ENCODE measurements at places on chromosomes 7 and 10. TPM values are rescaled to one million over a fixed set of nuclear protein-coding genes. Genes with fewer than 3 reads are reported as not detected.

- DNase-seq = no peak
- no peak overlapping the region for H3K27ac ChIP-seq
- no peaks in the 10 kb centered on the region for H3K36me3 ChIP-seq
- peak overlapping the region; percentile 98 for H3K4me3 ChIP-seq
Measured at GRCh38 chr10:50740293-50740648, 535 bp downstream of the ASAH2B start.

GRCh38 chr10:126736727-126737126 lies 66.2 kb upstream of the C10orf90 start:
- H3K4me1 ChIP-seq = no peaks in the 10 kb centered on the region
- H3K36me3 ChIP-seq = no peaks in the 10 kb centered on the region
- no peak for DNase-seq

DNA sequence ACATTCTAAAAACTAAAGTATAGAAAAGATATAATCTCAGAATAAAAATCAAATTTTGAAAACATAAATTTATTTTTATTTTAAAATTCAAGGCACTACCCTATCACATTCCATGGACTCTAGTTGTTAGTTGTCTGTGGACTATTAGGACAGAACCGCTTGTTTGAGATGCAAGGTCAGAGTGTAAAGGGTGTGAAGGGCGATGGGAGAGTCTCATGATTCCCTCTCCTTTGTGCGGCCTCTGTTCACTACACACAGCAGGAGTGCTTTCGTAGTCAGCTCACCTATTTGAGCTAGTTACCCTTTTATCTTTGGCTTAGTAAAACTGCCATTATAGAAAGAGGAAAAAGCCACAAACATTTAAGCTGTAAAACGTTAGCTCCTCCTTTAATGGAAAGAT lies 189.8 kb upstream of the TEX47 start:
- H3K27ac ChIP-seq = no peak overlapping the region
- H3K36me3 ChIP-seq = no peaks in the 10 kb centered on the region
- H3K27me3 ChIP-seq = no peaks in the 10 kb centered on the region
- H3K4me3 ChIP-seq = no peak overlapping the region

DNA sequence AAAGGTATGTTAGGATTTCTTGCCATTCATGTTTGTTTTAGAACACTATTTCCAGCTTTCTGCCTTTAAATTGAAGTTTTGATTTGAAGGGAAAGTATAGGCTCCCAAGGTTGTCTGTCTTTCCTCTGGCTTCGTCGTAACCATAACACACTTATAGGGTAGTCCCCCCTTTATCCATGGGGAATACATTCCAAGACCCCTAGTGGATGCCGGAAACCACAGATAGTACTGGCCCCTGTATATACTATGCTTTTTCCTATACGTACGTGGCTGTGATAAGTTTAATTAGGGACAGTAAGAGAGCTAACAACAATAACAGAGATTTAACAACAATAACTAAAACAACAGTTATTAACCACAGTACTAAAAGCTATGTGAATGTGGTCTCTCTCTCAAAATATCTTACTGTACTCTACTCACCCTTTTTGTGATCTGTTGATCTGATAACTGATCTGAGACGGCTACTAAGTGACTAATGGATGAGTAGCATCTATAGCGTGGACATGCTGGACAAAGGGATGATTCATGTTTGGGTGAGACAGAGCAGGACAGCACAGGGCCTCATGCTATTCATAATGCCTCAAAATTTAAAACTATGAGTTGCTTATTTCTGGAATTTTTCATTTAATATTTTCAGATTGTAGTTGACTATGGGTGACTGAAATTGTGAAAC lies 273.1 kb downstream of the AUTS2 start:
- H3K4me3 ChIP-seq = no peak overlapping the region
- no peaks in the 10 kb centered on the region for H3K4me1 ChIP-seq
- DNase-seq = no peak
- no peak overlapping the region for H3K27ac ChIP-seq
- H3K36me3 ChIP-seq = no peaks in the 10 kb centered on the region
- H3K27me3 ChIP-seq = no peaks in the 10 kb centered on the region

DNA sequence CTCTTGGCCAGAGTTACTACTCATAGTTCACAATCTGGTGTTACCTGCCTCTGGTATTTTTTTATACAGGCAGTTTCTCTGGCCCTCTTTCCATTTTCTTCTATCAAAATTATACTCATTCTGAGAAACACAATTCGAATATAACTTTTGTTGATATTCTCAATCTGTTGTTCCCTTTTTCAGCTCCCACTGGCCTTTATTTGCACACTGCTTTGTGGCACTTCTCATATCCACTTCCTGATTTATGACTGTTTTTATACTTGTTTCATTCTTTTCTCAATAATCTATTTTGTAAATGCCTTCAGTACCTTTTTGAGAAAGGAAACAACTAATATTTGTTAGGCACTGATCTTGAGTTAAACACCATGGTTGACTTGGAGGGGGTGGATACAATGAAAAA lies 93.8 kb upstream of the HDAC9 start:
- no peak overlapping the region for H3K4me3 ChIP-seq
- no peak overlapping the region for H3K27ac ChIP-seq
- peaks cover 12% of the 10 kb centered on the region for H3K4me1 ChIP-seq
- no peak for DNase-seq
- no peaks in the 10 kb centered on the region for H3K36me3 ChIP-seq
- no peaks in the 10 kb centered on the region for H3K27me3 ChIP-seq

DNA sequence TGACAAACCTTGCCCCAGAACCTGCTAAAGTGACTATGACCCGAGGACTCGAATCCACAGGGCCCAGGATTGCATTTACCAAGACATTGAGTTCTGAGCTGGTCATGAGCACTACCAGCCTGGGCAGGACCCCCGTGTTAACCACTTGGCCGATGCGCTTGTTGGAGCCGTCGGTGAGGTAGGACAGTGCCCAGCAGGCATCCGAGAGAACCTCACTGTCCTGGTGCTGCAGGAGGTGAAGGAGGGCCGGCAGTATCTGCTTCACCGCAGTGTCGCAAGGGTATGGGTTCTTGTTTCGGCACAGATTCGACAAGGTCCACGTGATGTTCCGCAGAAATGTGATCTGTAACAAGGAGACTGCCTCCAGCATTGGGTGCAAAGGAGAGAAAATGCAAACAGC lies 19.7 kb downstream of the KPNA7 start:
- no peak overlapping the region for H3K4me3 ChIP-seq
- H3K27me3 ChIP-seq = no peaks in the 10 kb centered on the region
- no peak for DNase-seq
- H3K36me3 ChIP-seq = no peaks in the 10 kb centered on the region
- no peaks in the 10 kb centered on the region for H3K4me1 ChIP-seq
- H3K27ac ChIP-seq = no peak overlapping the region

The OR9A2 gene
- not detected for total RNA-seq

The SMIM30 gene
- total RNA-seq = 32.3 TPM

- H3K4me1 ChIP-seq = peaks cover 22% of the 10 kb centered on the region
- H3K27me3 ChIP-seq = no peaks in the 10 kb centered on the region
- H3K27ac ChIP-seq = no peak overlapping the region
- H3K36me3 ChIP-seq = no peaks in the 10 kb centered on the region
- no peak for DNase-seq
Measured at GRCh38 chr7:102935450-102936115, 22.8 kb downstream of the LRRC17 start.

The TMEM236 gene
- not detected for total RNA-seq

GRCh38 chr7:75943864-75944263 lies 28.9 kb downstream of the POR start:
- no peaks in the 10 kb centered on the region for H3K27me3 ChIP-seq
- H3K4me3 ChIP-seq = no peak overlapping the region
- DNase-seq = no peak
- no peaks in the 10 kb centered on the region for H3K4me1 ChIP-seq
- peaks cover 18% of the 10 kb centered on the region for H3K36me3 ChIP-seq
- no peak overlapping the region for H3K27ac ChIP-seq

The FZD1 gene
- 0.61 TPM for total RNA-seq

The CPN1 gene
- not detected for total RNA-seq

GRCh38 chr10:124605856-124606812 lies 138.0 kb downstream of the FAM53B start:
- DNase-seq = no peak
- no peaks in the 10 kb centered on the region for H3K27me3 ChIP-seq
- H3K4me1 ChIP-seq = no peaks in the 10 kb centered on the region
- no peaks in the 10 kb centered on the region for H3K36me3 ChIP-seq
- H3K4me3 ChIP-seq = no peak overlapping the region

The ACTL6B gene
- total RNA-seq = 0.33 TPM

The ACSM6 gene
- not detected for total RNA-seq

DNA sequence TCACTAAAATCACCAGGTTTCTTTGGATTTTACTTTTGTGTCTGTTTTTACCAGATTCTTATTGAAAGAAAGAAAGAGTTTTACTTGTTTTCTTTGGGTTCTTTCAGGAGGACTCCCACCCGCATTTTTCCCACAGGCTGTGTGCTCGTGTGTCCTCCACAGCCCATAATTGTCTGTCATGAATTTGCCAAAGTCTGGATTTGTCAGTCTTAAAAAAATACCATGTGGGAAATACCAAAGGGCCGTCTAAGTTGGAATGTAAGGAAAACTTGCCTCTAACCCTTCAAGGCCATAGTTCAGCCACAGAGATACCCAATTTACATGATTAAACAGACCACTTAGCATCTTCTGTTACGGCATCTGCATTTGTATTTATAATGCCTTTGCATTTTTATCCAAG lies 41.3 kb upstream of the INHBA start:
- H3K4me3 ChIP-seq = no peak overlapping the region
- DNase-seq = no peak
- H3K4me1 ChIP-seq = peaks cover 5% of the 10 kb centered on the region
- H3K27ac ChIP-seq = no peak overlapping the region
- H3K27me3 ChIP-seq = no peaks in the 10 kb centered on the region

DNA sequence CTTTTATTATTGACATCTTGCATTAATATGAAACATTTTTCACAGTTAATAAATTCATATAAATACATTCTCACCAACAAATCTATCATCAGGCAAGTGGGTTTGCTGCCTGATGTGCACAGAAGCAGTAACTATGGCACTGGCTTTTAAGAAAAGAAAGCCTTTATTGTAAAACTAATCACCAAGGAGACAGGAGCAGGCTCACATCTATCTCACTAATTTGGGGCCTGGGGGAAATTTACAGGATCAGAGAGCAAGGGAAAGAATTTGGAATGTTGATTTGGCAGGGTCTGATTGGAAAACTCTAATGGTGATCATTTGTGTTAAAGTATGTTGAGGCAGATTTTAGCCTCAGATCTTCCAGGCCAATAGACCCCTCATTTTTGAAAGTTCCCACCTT lies 605.7 kb downstream of the POM121L12 start:
- no peaks in the 10 kb centered on the region for H3K4me1 ChIP-seq
- H3K27ac ChIP-seq = no peak overlapping the region
- peaks cover 6% of the 10 kb centered on the region for H3K36me3 ChIP-seq
- no peaks in the 10 kb centered on the region for H3K27me3 ChIP-seq
- H3K4me3 ChIP-seq = no peak overlapping the region
- DNase-seq = no peak

DNA sequence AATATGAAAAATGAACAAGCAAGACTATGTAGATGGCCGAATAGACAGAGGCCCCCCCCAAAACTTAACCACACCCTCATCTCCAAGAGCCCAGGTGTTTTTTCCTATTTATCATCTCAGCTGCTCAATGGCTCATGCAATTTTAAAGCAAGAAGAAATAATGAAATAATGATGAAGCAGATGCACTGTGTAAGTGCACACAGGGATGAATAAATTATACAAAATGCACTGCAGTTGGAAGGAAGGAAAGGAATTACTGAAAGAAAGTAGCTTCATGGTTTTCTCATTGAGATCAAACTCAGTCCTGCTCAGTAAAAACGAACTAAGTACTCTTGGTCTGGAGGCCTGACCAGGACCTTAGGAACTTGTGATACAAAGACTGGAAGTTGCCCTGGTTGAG lies 810.1 kb downstream of the NRG3 start:
- no peak for DNase-seq
- no peaks in the 10 kb centered on the region for H3K4me1 ChIP-seq
- H3K36me3 ChIP-seq = no peaks in the 10 kb centered on the region
- H3K27me3 ChIP-seq = no peaks in the 10 kb centered on the region
- no peak overlapping the region for H3K4me3 ChIP-seq

The SPDYE1 gene
- total RNA-seq = not detected

- no peak overlapping the region for H3K27ac ChIP-seq
- no peaks in the 10 kb centered on the region for H3K4me1 ChIP-seq
- H3K36me3 ChIP-seq = no peaks in the 10 kb centered on the region
- no peak overlapping the region for H3K4me3 ChIP-seq
Measured at GRCh38 chr10:112532189-112532588, 85.2 kb downstream of the VTI1A start.

DNA sequence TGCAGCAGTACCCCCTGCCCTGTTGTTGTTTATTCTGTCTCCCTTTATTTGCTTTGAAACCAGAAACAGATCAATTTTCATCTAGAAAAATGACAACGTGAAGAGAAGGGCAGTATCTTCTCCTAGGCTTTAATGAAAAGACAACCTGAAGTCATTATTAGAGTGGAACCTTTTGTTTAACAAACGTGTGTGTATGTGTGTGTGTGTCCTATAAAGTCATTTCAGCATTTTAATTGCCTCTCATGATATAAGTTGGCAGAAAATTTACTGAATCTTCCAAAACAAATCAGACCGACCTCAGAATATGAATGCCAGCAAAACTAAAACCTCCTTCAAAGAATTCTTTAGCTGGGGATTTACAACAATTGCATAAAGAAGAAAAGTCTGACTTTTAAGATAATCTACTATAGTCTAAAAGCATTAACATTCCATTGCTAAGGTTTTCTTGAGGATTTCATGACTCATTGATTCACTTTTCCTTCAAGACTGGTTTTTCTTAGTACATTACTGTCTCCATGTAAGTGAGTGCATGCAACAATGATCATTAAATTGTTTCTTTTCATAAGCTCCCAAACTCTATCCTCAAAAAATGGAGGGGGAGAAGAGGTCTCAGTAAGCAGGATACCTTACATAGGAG lies 3.2 kb downstream of the GLI3 start:
- no peaks in the 10 kb centered on the region for H3K27me3 ChIP-seq
- H3K27ac ChIP-seq = no peak overlapping the region
- peaks cover 10% of the 10 kb centered on the region for H3K4me1 ChIP-seq
- no peak for DNase-seq

The PDGFA gene
- 34.3 TPM for total RNA-seq

The EN2 gene
- total RNA-seq = 0.15 TPM

The LIPF gene
- total RNA-seq = not detected

DNA sequence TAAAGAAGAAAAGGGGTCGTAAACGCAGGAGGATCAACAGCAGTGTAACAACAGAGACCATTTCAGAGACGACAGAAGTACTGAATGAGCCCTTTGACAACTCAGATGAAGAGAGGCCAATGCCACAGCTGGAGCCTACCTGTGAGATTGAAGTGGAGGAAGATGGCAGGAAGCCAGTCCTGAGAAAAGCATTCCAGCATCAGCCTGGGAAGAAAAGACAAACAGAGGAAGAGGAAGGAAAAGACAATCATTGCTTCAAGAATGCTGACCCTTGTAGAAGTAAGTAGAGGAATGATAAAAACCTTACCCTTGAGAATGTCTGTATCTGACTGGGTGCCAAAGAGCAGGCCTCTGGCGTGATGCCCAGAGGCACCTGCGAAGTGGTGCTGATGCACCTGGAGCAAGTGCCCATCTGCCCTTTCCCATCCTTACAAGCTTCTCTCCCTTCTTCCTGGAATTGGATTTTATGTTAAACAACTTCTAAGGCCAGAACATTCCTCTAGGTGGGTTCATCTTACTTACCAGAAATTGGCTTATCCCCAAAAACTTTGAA lies 86.4 kb upstream of the SAMD8 start:
- H3K36me3 ChIP-seq = peaks cover 36% of the 10 kb centered on the region
- no peaks in the 10 kb centered on the region for H3K27me3 ChIP-seq
- no peak overlapping the region for H3K4me3 ChIP-seq

- peaks cover 17% of the 10 kb centered on the region for H3K36me3 ChIP-seq
- no peak overlapping the region for H3K4me3 ChIP-seq
- no peak for DNase-seq
- no peaks in the 10 kb centered on the region for H3K4me1 ChIP-seq
- no peaks in the 10 kb centered on the region for H3K27me3 ChIP-seq
Measured at GRCh38 chr7:73894733-73895551, 34.0 kb downstream of the TMEM270 start.

Measured in H9 (cell line).